ENCODE measurements at places on chromosomes 4 and X.

DNA sequence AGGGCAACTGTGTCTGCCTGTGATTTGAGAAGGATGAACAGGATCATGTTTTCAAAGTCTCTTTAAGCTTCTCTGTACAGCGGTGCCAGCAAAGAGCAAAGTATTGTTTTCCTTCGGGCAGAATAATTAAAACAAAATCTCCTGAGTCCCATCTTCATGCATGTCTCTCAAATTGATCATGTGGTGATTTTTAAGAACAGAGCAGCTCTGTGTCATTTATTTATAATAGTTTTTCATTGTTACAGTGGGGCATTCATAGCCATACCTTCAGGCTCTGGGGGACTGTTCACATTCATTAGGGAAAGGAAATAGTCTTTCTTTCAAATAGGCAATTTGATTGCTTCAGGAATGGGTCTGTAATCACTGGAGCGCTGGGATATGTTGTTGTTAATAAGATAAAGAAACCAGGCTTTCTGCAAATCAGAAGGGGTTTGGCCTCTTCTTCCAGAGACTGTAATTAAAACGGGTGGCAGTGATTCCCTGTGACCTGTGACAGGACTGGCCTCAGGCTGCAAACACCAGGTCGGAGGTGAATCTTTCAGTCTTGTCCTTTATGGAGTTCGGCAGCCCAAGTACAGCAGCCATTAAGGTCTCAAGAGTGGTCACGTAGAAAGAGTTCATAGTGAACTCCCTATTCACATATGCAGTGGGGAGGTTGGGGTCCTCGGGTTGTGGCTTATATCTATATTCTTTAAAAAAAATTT lies 29.3 kb upstream of the CBR4 start:
- no peak for DNase-seq

- no peak for DNase-seq
Measured at GRCh38 chr4:142683997-142684396, 162.1 kb downstream of the INPP4B start.

DNA sequence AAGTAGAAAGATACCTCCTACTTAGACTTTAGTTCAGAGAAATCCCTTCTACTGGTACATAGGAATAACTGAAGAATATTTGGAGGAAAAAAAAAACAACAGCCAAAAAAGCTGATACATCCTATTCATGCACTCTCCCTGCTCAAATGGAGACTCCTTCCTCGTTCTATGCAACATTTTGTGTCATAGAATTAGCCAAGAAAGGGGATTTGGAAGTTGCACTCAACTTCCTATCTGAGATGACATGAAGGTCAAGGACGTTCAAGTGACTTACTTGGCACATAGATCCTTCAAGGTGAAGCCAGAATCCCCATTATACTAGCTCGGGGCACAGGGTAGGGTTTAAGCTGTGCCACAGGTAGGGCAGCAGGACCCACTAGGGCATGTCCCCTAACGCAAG lies 56.2 kb upstream of the S100G start:
- DNase-seq, result no peak

DNA sequence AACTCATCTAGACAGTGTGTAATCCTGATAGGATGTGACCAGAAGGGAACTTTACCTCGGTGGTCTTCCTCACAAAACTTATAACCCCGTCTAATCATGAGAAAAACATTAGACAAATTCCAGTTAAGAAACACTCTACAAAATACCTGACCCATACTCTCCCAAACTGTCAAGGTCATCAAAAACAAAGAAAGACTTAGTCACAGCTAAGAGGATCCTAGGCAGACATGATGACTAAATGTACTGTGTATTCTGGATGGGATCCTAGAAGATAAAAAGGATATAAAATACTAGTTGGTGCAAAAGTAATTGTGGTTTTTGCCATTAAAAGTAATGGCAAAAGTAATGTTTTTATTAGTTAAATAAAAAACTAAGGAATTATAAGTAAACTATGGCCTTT lies 81.6 kb downstream of the DTHD1 start:
- no peak for DNase-seq

DNA sequence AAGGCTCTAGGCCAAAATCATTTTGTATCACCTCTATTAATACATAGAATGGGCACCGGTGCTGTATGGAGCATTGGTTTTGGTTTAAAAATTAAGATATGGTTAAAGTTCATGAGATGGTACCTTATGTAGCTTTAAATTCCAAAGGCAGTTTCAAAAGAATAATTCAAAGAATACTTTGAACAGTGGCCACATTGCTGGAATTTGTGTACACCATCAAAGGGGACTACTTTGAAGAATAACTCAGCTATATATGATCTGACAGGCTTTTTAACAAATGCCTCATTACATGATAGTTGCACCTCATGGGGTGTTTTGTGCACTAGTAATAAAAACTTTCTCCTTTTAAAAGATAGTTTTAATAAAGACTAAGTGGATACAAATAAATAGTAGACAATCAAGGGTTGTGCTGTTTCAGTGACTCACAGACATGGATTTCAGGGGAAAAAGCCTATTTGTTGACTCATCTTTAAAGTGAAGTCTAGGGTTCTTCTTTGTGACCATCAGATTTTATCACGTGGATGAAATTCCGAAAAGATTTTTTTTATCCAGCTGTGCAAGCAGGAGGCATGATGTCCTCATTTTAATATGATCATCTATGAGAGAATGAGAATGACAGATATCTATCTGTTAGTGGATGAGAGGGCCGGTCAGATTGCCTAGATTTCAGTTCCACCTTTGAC lies 12.8 kb downstream of the MTM1 start:
- no peak for DNase-seq

DNA sequence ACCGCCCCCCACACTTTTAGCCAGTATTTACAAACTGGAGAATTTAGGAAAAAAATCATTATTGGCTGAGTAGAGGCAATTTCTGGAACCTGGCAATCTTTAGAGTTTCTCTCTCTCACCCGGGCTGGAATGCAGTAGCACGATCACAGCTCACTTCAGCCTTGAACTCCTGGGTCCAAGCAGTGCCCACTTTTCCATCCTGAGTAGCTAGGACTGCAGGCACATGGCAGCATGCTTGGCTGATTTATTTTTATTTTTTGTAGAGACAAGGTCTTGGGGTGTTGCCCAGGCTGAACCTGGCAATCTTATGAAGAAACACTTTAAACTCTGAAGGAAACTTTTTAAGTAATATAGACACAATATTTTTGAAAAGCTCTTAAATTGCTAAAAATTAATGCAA lies 120.1 kb downstream of the AFF1 start:
- DNase-seq, result no peak

GRCh38 chr4:42655921-42656678 lies 805 bp downstream of the ATP8A1 start:
- peak; percentile 67 for DNase-seq

DNA sequence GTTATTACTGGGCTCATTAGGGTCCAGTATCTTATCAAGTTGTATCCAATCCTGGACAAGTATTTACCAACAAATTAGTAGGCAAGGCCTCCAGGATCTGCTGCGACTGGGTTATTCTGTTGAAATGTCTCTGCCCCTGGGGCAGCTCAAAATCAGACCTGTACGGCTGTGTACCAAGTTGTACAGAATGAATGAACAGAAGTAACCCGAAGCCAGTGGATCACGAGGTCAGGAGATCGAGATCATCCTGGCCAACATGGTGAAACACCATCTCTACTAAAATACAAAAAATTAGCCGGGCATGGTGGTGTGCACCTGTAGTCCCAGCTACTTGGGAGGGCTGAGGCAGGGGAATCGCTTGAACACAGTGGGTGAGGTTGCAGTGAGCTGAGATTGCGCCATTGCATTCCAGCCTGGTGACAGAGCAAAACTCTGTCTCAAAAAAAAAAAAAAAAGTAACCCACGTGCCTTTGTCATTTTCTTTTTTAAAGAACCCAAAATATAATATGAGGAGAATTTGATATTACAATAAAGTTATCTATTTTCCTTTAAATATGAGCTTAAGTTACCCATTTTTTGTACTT lies 127.3 kb downstream of the CBR4 start:
- DNase-seq, result no peak

DNA sequence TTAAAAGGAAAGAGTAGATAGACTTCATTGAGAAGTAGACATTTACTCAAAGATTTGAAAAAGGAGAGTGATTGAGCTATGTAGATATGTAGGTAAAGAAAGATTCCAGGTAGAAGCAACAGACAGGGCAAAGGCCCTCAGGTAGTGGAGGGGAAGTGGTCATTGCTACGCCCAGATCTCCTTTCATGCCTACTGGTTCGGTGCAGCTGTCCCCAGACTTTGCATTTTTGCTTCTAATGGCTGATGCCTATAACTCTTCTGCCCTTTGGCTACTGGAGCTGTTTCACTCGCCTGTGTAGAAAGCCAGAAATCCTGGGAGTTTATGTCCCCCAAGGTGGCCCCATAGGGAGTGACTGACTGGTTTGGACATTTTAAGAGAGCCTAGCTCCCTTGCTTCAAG lies 16.9 kb upstream of the ARMCX2 start:
- no peak for DNase-seq

DNA sequence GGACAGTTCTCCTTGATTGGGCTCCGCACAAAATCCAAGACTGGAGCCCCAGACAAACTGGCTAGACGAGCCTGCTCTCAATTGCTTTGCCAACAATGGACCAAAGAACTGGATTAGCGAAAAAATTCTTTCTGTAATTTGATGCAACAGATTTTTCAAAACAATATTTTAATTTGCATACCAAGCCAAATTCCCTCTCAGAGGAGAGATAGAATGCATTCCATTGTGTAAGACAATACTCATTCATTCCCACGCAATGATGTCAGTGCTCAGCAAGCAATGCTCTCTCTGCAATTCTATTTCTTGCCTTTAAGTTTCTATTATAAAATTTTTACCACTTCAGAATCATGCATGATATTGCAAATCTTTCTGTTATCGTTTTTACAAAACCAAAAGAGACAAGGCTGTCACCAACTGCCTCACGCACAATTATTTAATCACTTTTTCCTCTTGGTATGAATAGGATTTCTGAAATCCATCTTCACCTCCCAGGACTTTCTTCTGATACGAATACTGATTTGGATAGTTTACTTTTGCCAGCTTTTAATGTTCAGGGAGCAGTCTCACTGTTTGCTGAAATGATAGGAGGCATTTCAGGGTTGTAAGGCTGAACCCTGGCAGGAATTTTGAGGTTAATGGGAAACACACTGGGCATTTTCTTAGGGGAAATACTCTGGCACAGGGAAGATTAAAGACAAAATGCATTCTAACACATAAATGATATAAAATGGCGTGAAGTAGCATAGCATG lies 46.1 kb upstream of the HCCS start:
- no peak for DNase-seq
